ENCODE measurements at places on chromosomes 2 and 18.

DNA sequence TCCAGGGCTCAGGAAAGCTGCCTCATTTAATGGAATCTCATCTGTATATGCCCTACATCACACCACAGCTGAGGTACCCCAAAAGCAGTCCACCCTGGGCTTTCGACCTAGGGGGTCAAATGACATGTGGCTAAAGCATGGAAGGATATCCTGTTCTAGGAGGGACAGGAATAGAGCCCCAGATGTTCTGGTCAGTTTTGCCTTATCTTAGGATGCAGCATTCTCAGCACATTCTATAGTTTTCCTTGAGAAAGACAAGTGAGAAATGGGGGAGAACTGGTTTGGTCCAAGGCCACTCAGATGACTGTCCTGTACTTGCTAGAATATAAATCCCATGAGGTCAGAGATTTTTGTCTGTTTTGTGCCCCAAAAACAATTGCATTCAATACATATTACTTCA, 688.0 kb upstream of the ZEB2 start:
- no peaks in the 10 kb centered on the region for H3K4me1 ChIP-seq
- no peaks in the 10 kb centered on the region for H3K27me3 ChIP-seq
- DNase-seq = no peak
- H3K4me3 ChIP-seq = no peak overlapping the region

DNA sequence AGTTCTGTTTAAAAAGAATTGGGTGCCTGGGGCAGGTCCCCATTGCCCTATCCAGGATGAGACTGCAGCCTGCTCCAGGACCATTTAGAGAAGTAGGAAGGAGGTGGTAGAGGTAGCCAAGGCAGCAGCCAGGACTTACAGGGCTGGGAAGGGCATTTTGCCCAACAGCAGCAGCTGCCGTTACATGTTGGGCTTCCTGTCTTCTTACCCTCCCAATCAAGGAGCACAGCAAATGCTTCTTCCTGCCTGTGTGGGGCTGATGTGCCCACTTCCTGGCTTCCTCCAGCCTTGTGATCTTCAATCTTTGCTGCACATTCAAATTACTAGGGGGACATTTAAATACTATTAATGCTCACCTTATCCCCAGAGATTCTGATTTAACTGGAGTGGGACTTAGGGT, 112.0 kb downstream of the QPCT start:
- DNase-seq = peak; percentile 21
- H3K4me3 ChIP-seq = peak overlapping the region; percentile 83
- no peaks in the 10 kb centered on the region for H3K27me3 ChIP-seq
- peaks cover 9% of the 10 kb centered on the region for H3K36me3 ChIP-seq
- peaks cover 54% of the 10 kb centered on the region for H3K4me1 ChIP-seq

DNA sequence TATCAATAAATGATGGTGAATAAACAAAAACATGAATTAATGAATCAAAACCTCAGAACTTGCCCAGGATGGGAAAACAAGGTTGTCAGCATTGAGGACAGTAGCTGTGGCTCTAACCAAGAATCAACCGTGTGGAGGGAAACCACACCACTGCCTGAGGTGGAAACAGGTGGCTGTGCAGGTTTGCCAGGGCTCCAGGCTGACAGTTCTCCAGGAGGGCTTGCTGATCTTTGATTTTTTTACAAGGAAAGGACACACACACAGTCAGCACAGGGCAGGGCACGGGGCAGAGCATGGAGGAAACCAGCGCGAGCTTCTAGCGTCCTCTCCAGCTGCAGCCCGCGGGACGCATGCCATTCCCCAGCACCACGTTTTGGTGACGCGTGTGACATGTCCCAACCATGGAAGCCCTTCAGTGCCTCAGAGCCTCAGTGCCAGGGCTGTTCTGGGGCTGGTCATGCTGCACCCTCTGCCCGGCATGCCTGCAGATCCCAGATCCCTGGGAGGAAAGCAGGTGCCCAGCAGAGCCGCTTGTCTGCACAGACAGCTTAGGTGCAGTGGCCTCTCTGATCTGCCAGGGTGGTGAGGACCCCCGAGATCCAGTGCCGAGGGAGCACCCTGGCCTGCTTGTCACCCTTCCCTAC, 15.8 kb upstream of the AGXT start:
- no peak for DNase-seq
- H3K27ac ChIP-seq = no peak overlapping the region
- H3K36me3 ChIP-seq = no peaks in the 10 kb centered on the region
- H3K27me3 ChIP-seq = peaks cover 28% of the 10 kb centered on the region

DNA sequence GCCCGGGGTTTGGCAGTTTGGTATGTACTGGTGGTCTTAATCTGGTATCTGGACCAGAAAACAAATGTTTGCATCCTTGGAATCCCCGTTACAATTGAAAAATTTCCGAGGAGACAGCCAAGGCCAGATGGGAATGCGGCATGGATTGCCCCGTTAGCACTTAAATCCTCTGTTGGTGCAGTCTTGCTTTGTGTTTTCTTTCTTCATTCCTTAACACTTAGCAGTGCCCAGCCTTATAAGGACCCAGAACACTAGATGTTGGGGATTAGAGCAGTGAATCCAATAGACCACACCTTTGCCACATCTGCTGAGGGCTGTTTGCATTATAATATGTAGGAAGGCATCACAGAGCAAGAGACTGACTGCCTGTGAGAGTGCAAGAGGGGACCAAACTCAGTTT, 12.8 kb upstream of the ZNF532 start:
- peaks cover 2% of the 10 kb centered on the region for H3K36me3 ChIP-seq
- H3K4me1 ChIP-seq = no peaks in the 10 kb centered on the region
- peaks cover 32% of the 10 kb centered on the region for H3K27me3 ChIP-seq
- DNase-seq = no peak

GRCh38 chr18:48534364-48534763, 4.5 kb upstream of the CTIF start:
- no peak overlapping the region for H3K27ac ChIP-seq
- H3K4me3 ChIP-seq = no peak overlapping the region
- H3K36me3 ChIP-seq = peaks cover 2% of the 10 kb centered on the region
- no peak for DNase-seq

DNA sequence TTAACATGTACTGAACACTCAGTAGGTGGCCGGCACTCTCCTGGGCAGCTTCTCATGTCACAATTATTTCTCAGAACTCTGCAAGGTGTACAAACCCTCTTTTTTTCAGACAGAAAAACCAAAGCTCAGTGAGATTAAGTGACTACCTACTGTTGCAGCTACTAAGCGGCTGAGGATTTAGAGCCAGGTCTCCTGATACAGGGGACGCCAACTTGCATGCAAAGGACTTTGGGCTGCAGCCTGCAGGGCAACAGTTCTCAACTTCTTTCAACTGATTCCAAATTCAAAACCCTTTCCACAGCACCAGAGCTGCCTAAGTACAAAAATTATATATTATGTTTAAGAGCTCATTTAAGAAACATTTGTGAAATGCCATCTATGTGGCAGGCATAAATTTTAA, 177.6 kb downstream of the SUCLG1 start:
- peaks cover 13% of the 10 kb centered on the region for H3K27me3 ChIP-seq
- DNase-seq = no peak
- peaks cover 19% of the 10 kb centered on the region for H3K4me1 ChIP-seq
- H3K27ac ChIP-seq = no peak overlapping the region

- no peaks in the 10 kb centered on the region for H3K4me1 ChIP-seq
- no peaks in the 10 kb centered on the region for H3K27me3 ChIP-seq
- H3K4me3 ChIP-seq = no peak overlapping the region
- H3K27ac ChIP-seq = no peak overlapping the region
- H3K36me3 ChIP-seq = no peaks in the 10 kb centered on the region
Observed at GRCh38 chr2:142033393-142033792, 97.4 kb downstream of the LRP1B start.

DNA sequence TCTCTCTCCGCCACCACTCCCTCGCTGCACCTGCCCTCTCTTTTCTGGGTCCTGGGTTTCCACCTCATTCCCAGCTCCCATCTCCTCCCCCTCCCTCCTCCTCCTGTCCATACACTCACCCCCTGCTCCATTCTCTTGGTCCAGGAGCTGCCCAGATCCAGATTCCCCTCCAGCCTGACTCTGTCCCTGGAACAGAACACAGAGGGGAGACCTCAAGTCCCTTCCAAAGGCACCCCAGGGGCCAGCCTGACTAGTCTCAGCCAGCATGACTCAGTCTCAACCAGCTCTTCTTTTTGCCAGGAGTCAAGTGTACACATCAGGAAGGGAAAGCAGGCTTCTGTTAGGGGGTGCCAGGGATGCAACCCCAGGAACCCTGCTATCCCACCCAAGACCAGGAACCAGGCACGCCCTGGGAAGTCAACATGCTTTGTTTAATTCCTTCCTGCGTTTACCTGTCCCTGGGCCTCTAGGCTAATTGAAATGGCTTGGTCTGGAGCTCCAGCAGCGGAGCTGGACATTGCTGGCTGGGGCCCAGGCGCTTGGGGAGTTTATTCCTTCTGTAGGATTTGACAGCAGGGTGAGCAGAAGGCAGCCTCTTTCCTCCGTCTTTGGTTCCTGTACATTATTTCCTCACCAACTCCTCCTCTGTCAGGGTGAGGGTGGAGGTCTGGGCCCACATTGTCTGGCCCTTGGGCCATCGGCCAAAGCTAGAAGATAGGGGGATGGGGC, 28.4 kb upstream of the SELENOI start:
- no peaks in the 10 kb centered on the region for H3K36me3 ChIP-seq
- DNase-seq = no peak
- H3K27me3 ChIP-seq = peaks cover 20% of the 10 kb centered on the region
- H3K4me1 ChIP-seq = no peaks in the 10 kb centered on the region
- no peak overlapping the region for H3K4me3 ChIP-seq

DNA sequence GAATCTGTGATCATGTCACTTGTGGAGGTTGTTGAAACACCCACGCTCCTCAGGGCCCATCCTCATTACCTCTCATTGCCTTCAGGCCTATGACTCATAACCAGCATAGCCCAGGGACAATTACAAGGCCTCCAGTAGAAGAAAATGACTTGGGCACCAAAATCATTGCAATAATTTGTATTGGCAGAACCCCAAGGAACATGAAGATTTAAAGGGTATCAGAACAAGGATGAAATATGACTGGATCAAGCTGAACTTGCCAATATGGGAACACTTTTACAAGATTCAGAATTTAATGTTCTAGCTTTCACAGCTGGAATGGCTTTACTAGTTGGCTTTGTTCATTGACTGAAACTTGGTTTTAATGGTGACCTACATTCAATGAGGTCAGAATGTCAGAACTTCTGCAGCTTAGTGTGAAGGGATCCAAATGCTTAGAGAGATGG, 156.4 kb downstream of the COPS8 start:
- DNase-seq = no peak
- H3K4me1 ChIP-seq = no peaks in the 10 kb centered on the region
- no peak overlapping the region for H3K4me3 ChIP-seq
- H3K36me3 ChIP-seq = no peaks in the 10 kb centered on the region
- H3K27me3 ChIP-seq = peaks cover 36% of the 10 kb centered on the region

- DNase-seq = no peak
- peaks cover 42% of the 10 kb centered on the region for H3K27me3 ChIP-seq
- no peak overlapping the region for H3K4me3 ChIP-seq
- H3K4me1 ChIP-seq = peaks cover 7% of the 10 kb centered on the region
- H3K36me3 ChIP-seq = peaks cover 7% of the 10 kb centered on the region
- H3K27ac ChIP-seq = no peak overlapping the region
Observed at GRCh38 chr2:216366777-216367471, 5.4 kb downstream of the MARCHF4 start.

All from effector memory CD8-positive, alpha-beta T cell (primary cell).